T-cell (primary cell): ENCODE measurements at places on chromosomes 16 and 17.

DNA sequence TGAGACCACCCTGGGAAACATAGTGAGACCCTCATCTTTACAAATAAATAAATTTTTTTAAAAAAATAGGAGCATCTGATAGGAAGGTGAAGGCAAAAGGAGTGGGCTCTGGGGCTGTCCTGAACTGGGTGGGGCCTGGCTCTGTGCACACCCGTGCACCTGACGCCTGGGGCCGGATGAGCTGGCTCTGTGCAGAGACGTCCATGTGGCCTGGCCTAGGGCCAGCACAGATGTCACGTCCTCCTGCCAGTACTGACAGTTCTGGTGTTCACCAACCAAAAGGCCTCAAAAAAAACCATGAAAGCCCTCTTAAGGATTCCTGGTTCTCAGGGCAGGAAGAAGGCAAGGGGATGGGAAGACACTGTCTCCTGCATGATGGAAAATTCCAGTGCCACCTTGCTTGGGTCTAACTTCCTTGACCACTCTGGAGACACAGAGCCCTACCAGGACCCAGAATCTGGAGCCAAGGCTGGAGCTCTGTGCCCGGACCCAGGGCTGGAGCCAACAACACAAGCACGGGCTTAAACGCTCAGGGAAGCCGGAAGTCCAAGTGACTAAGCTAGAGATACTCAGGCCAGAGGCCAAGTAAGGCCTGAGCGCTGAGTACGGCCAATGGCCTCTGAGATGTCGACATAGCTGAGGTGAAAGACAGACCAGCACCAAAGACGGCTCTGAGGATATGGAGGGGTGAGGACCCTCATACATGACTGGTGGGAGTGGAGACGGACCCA lies 32.9 kb downstream of the COPRS start:
- no peak for DNase-seq

GRCh38 chr16:6644916-6645315 lies 687.7 kb upstream of the RBFOX1 start:
- no peak for DNase-seq

DNA sequence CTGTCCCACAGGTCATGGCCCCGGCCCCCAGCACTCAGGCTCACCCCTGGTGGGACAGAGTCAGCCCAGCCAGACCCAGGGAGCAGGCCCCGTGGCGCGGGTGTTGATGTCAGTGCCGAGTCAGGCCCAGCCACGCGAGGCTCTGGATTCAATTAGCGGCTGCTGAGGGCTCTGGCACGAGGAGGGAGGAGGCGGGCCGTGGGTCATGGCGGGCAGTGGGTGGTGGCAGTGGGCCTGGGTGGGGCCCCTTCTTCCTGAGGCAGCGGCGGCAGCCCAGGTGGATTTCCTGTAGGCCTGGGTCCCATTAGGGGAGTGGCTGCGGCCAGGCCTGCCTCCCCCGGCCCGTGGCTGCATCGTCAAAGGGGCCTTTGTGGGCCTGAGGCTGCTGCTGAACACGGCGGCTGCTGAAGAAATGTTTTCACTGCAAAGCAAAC lies 12.9 kb downstream of the VASN start:
- DNase-seq = no peak

DNA sequence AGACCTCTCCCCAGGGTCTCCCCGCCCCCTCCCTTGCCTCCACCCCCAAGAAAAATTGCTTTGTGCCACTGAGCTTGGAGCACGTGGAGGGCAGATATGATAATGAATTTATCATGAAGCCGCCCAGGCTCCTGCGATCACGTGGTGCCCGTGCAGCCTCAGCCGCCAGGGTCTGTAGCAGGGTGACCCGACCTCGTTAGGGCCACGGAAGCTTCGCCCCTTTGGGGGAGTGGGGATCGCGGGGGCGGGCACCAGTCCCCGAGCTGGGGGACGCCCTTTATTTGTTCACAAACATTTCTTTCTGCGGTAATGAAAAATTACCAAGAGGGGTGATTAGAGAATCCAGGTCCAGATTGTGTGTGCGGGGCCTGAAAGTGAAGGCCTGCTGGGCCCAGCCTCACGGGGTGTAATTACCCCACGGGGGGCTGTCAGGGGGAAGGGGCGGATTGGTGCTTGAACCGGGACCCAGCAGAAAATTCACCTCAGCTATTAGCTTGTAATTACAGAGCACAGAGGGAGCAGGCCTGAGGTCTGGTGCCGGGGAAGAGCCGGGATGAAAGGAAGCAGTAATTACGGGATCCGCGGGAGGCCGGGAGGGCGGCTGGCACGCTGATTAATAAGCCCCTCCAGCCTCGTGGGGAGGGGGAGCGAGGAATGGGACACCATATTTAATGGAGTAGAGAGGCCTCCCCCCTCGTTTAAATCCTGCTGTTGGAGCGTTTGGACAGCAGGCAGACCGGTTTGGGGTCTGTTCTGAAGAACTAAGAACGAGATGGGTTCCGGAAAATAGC lies 13.3 kb downstream of the GSE1 start:
- DNase-seq = no peak

DNA sequence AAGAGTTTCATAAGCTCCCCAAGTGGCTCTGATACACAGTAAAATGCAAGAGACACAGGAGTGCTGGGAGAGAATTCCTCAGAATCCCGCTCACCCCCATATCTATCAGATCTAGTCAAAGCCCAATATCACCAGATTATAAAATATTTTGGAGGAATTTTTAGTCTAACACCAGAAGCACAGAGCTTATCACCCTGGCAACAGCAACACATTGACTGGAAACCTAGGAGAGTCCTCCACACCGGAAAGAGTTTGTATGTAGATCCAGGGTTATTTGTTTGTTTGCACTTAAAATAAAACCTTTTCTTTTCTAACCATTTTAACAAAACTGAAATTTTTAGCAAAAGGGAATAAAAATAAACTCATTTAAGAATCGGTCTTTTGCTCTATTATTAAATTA lies 7.2 kb downstream of the SOX9 start:
- DNase-seq = no peak

DNA sequence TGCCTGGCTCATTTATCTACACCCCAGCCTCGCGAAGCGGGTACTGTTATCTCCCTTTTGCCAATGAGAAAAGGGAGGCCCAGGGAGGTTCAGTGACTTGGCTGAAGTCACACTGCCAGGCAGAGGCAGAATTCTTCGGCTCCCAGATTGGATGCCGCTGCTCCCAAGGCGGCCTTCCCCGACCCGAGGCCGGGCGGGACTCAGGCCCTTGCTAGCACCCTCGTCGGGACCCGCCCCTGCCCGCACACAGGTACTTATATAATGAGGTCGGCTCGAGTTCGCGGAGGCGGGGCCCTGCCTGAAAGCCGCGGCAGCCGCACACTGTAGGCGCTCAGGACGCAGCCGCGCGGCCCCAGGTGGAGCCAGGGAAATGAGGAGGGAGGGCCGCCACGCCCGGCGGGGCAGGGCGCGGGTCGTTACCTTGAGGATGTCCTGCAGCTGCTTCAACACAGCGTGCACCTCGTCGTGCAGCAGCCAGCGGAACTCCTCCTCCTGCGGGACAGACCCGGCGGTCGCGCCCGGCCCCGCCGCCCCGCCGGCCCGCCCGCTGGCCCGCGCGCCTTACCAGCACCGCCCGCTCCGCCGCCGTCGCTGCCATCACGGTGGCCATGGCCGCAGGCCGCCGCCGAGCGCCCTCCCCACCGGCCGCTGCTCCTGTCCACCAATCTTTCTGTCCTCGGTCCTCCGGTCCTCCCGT lies at the start of gene ROGDI:
ROGDI (minus strand) TSS at position 672 of the 697 bp plus-strand sequence; CDS start at position 610, 62 bp downstream.
- DNase-seq = peak; percentile 88

- DNase-seq = no peak
Measured at GRCh38 chr16:68115851-68116250, 30.7 kb downstream of the NFATC3 start.

GRCh38 chr16:85515830-85516397 lies 97.2 kb upstream of the GSE1 start:
- no peak for DNase-seq

GRCh38 chr17:76082326-76083251 lies 3.6 kb downstream of the ZACN start:
- DNase-seq = no peak

DNA sequence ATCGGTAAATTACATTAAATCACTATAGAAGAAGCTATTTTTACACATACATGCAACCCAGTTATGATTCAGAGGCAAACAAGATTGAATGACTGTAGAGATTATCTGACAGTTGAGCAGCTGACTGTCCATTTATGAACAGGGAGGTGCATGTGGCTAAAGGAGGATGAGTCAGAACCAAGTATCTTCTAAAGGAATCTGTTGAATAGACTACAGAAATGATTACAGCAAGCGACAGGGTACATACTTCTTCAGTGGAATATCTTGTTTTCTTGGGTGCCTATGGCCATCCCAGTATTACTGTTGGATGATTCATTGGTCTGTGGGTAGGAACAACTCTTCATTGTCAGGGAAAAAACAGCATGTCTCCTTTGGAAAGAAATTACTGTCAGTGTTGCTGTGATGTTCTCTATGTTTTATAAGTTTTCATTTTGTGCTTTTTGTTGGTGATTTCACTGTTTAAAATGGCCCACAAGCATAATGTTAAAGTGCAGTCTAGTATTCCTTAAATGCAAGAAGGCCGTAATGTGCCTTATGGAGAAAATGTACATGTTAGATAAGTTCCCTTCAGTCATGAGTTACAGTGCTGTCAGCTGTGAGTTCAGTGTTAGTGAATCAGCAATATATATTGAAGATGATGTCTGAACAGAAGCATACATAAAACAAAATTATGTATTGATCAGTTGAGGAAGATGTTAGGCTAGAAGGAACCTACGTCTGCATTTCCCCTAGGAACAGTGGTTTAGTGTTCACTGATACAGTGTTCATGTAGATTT lies 27.0 kb downstream of the CBFB start:
- no peak for DNase-seq

DNA sequence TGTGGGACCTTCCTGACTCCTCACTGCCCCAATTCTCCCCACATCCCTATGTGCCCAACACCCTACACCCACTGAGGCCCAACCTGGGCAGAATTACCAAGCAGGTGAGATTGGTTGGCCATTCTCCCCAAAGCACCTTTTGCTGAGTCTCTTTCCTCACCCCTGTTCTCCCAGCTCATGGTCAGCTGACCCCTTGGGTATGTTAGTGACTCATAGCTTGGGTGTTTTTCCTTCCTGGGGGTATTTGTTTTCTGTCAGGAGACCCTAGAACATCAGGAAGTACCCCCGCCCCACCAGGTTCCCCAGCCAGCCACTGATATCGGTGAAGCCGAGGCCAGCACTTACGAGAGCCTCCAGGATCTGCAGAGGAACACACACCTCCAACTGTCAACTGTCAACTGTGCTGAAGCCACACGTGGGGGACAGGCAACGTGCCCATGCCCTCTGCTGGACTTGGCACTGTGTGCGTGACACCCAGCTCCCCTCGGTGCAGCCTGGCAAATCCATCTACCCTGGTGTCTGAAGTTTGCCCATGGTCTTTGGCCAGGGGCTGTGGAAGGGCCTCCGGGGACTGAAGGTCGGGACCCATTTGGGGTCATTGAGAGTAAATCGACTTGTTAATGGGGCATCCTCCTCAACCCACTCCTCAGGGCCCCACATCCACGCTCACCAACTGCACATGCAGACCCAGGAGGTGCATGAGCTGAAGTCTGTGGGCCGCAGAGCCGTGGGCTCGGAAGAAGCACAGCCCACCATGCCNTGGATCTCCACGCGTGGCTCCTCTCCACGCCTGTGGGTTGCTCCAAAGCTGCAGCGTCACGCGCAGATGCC lies 53.1 kb downstream of the METRNL start:
- DNase-seq = no peak

DNA sequence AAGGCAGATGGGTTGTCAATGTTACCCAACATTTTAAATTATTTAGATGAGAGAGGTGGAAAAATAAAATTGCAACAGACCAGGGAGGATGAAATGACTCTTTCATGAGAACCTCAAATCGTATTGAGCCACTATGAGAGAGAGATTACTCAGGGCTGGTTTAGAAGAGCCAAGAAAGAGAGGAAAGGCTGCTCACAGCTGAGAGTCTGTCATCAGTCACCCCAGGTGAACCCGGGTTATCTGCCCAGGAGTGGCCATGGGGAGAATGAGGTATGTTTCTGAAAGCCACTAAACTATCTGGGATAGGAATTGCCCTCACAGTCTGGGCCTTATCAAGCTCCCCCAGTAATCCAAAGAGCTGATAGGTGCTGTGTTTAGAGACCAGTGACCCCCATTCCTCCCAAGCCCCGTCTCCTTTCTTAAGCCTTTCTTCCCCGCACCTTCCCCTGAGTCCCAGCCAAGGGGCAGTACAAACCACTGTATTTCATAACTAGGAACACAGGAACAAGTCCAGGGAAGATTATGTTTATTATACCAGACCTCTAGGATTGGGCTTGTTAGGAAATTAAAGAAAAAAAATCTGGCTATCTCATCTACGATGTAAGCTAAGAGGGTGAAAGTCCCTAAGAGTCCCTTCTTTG lies 158.9 kb upstream of the NOL11 start:
- DNase-seq = no peak

DNA sequence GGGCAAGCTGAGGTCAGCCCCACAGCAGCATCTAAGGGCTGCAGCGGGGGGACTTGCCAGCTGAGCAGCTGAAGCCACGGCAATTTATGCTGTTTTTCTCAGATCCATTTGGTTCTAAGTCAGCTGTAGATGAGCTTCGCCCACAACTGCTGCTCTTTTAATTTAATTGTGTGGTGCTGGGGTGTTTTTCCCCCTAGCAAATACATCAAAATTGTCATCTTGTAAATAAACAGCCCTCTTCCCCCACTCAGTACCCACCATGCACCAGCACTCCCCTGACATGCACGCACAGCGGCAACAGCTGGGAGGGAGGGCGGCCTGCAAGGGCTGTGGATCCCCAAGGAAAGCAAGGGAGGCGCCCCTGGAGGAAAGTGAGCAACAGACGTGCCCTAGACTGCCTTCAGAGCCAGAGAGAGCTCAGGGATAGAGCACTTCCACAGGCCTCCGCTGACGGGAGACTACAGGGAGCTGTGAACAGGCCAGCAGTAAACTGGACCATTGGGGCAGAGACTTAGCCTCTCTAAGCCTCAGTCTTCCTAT lies 149.5 kb downstream of the TMEM132E start:
- no peak for DNase-seq

GRCh38 chr17:80289616-80290015 lies 29.0 kb downstream of the RNF213 start:
- DNase-seq = no peak

DNA sequence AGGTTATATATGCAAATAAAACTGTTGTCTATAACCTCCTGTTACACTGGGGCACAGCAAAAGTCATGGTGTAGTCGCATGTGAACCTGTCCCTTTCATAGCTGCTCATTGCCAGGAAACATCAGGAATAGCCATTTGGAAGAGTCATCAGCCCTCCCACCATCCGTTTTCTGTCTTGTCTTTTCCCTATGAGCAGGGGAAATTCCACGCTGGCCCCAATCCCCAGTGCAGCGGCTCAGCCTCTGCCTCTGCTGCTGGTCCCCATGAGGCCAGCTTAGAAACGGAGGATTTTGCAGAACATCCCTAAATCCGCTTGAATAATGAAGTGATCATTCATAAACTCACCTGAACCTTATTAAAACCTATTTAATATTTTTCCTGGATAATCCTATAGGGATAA lies 10.5 kb downstream of the MAPT start:
- no peak for DNase-seq
